ENCODE measurements at places on chromosomes 3 and 15. TPM values are rescaled to one million over a fixed set of nuclear protein-coding genes. Genes with fewer than 3 reads are reported as not detected.

GOLGA8M gene
- total RNA-seq: not detected

RBP2 gene
- not detected for total RNA-seq

TMEM42 gene
- total RNA-seq: 10.5 TPM

GOLGA6B gene
- total RNA-seq: not detected

CLDN16 gene
- total RNA-seq: 0.22 TPM

ADPGK gene
- total RNA-seq: 92.8 TPM

AADACL2 gene
- not detected for total RNA-seq

HCN4 gene
- total RNA-seq: not detected

ACTR8 gene
- 32.2 TPM for total RNA-seq

UBAP1L gene
- total RNA-seq: 2.2 TPM

RNU5B-1 gene
- total RNA-seq: not detected

RTP4 gene
- 1.4 TPM for total RNA-seq

RBMS3 gene
- 63.9 TPM for total RNA-seq

LSAMP gene
- under 0.01 TPM for total RNA-seq

DISP2 gene
- total RNA-seq: 0.14 TPM

CHDH gene
- 0.29 TPM for total RNA-seq

DPPA4 gene
- total RNA-seq: not detected

SLC28A1 gene
- total RNA-seq: not detected

TERC gene
- total RNA-seq: 718 TPM

DNAJA4 gene
- 1.9 TPM for total RNA-seq

MYRIP gene
- total RNA-seq: not detected

STAC gene
- total RNA-seq: 0.14 TPM

EFCAB12 gene
- under 0.01 TPM for total RNA-seq

A4GNT gene
- total RNA-seq: not detected

CCNB2 gene
- total RNA-seq: 48.0 TPM

RHOA gene
- total RNA-seq: 748 TPM

TGM4 gene
- not detected for total RNA-seq

KNL1 gene
- 63.7 TPM for total RNA-seq

ALCAM gene
- 171 TPM for total RNA-seq

CD276 gene
- total RNA-seq: 137 TPM

GMNC gene
- total RNA-seq: 0.14 TPM

ABHD17C gene
- 9.0 TPM for total RNA-seq

EID1 gene
- total RNA-seq: 429 TPM

TRH gene
- not detected for total RNA-seq

GP9 gene
- not detected for total RNA-seq

CCR1 gene
- total RNA-seq: not detected

LYZL4 gene
- not detected for total RNA-seq

CCR5 gene
- total RNA-seq: not detected

GUCA1C gene
- total RNA-seq: not detected

TUSC7 gene
- not detected for total RNA-seq

IQCF5 gene
- not detected for total RNA-seq

TMEM108 gene
- total RNA-seq: not detected

SATB1 gene
- total RNA-seq: 8.8 TPM

GTF2E1 gene
- total RNA-seq: 17.5 TPM

NEK11 gene
- total RNA-seq: 5.9 TPM

C3orf70 gene
- total RNA-seq: 0.22 TPM

ZNF385D gene
- total RNA-seq: not detected

RPP25 gene
- 15.0 TPM for total RNA-seq

C2CD4A gene
- total RNA-seq: not detected

SLC22A14 gene
- total RNA-seq: 0.14 TPM

TGM5 gene
- total RNA-seq: not detected

CCDC80 gene
- 39.5 TPM for total RNA-seq

WDR53 gene
- total RNA-seq: 8.4 TPM
